ENCODE measurements at places on chromosomes 3 and 15.
A peak's percentile ranks its signal among the peaks of the same experiment; 100 is the strongest.

GRCh38 chr3:157469561-157470294 is 33.1 kb downstream of the PTX3 start:
- DNase-seq, result no peak

DNA sequence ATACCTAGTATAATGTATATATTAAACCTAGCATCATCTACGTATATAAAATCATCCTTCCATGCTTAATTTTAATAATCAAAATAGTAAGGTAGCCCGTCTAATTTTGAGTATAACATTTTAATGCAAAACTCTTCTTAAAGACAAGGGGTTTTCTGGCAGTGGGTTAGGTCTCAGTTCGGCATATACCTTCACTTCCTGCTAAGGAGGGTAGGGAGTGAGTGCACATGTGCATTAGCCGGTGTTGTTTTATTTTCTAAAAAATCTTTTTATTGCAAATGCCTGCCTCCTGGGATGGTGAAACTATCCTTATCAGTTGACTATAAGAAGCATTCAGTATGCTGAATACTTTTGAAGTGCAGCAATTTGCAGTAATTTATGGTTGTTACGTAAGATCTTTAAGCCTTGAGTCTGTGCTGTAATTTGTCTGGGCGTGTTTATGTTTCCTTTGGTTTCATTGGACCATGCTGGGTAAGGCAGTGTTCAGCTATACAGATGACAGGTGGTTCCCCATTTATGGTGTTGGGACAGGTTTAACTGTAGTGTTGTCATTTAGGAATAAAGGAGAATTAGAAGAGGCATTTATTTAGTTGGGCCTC is 11.7 kb downstream of the ARHGEF26 start:
- DNase-seq, result no peak

- no peak for DNase-seq
These were observed 92.0 kb upstream of the TPM1 start for GRCh38 chr15:62950462-62950931.

GRCh38 chr3:32733631-32734229 is 48.7 kb downstream of the CNOT10 start:
- no peak for DNase-seq

- DNase-seq, result no peak
These were observed 56.4 kb upstream of the ARRDC4 start for GRCh38 chr15:97903971-97904572.

DNA sequence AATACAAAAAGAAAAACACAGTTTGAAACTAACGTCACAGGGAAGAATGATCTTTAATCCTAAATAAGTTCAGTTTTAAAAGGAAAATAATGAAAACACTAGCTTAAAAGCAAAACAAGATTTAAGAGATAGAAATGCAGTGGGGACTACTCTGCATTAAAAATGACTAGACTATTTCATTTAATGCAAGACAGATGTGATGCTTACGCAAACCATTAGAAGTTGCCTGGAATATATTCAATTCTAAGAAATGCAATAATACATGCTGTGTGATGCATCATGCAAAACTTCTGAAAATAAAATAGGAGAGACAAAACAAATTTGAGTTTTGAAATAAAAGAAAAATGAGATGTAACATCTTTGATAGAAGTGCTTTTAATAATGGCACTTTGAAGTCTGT is 97.6 kb upstream of the STRIT1 start:
- DNase-seq, result no peak

GRCh38 chr3:13144163-13145023 is 71.2 kb upstream of the IQSEC1 start:
- no peak for DNase-seq

- DNase-seq, result no peak
These were observed 13.3 kb upstream of the CFAP44 start for GRCh38 chr3:113454630-113455029.

DNA sequence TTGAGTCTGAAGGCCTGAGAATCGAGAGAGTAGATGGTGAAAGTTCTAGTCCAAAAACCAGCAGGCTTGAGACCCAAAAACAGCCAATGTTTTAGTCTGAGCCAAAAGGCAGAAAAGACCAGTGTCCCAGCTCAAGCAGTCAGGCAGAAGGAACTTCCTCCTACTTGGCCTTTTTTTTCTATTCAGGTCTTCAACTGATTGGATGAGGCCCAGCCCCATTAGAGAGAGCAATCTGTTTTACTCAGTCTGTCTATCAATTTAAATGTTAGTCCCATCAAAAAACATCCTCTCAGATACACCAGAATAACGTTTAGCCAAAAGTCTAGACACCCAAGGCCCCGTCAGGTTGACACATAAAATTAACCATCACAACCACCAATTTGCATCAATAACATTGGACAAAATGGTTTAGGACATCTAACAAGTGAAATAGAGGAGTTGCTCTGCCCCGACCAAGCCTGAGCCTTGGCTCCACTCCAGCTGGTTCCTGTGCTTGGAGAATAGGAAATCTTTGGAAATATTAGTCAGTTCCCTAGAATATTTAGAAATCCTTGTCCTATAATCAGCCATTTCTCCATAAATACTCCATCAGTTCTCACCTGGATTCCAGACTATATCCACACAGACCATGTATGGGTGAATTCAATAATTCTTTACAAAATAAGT is 51.4 kb upstream of the LIPC start:
- no peak for DNase-seq

DNA sequence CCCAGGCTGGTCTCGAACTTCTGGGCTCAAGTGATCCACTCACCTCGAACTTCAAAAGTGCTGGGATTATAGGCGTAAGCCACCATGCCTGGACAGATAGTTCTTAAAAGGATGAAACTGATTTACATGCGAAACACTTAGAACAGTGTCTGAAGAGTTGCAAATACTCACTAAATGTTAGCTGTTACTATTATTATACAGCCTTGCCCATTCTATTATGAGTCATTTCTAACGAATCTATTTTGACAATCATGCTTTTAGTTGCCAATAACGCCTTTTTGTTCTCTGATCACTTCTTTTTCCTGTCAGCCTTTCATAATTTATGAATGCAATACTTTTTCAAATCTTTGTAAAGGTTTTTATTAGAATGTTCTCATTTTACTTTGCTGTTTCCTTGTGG is 112.7 kb downstream of the SNRK start:
- DNase-seq, result no peak

DNA sequence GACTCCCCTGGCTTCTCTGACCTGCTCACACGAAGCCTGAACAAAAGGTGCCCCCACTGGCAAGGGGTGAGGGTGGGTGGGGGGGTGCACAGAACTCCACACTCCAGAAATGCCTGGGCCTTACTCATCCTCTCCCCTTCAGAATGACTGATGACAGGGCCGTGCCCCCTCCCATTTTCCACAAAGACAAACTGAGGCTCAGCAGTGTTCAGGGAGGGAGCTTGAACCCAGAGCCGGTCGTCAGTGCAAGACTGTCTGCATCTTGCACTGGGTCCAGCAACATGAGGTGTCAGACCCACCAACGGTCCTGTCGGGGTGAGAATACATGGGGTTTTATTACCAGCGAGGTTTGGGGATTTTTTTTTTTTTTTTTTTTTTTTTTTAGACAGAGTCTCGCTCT is 15.3 kb downstream of the IGDCC3 start:
- no peak for DNase-seq

DNA sequence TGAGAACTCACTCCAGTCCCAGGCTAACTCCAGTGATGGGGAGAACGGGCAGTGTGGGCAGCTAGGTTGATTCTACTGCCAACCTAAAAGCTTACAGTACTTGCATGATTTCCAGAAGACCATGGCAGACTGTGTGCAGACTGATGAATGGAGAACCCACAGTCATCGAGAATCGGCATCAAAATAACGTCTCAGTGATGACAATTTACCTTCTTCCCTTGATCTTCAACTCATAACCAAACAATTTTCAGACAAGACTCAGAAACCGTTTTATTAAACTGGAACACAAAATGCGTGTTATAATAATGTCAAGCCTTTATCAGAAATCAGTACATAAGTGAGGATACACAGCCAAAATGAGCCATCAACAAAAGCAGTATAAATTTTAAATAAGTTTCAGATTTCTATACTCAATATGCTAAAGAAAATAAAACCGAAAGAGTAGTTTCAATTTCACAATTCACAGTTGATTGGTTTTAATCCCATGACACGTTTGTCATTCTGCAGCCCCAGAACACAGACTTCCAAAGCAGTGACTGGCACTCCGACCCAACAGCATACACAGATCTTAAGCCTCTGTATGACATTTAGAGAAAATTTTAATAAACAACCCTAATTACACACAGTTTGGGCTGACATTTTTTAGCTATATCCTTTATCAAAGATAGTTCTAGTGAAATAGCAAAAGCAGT is 54.5 kb downstream of the ZMAT3 start:
- DNase-seq, result no peak

GRCh38 chr3:45095916-45096526 is 50.2 kb downstream of the CDCP1 start:
- no peak for DNase-seq

DNA sequence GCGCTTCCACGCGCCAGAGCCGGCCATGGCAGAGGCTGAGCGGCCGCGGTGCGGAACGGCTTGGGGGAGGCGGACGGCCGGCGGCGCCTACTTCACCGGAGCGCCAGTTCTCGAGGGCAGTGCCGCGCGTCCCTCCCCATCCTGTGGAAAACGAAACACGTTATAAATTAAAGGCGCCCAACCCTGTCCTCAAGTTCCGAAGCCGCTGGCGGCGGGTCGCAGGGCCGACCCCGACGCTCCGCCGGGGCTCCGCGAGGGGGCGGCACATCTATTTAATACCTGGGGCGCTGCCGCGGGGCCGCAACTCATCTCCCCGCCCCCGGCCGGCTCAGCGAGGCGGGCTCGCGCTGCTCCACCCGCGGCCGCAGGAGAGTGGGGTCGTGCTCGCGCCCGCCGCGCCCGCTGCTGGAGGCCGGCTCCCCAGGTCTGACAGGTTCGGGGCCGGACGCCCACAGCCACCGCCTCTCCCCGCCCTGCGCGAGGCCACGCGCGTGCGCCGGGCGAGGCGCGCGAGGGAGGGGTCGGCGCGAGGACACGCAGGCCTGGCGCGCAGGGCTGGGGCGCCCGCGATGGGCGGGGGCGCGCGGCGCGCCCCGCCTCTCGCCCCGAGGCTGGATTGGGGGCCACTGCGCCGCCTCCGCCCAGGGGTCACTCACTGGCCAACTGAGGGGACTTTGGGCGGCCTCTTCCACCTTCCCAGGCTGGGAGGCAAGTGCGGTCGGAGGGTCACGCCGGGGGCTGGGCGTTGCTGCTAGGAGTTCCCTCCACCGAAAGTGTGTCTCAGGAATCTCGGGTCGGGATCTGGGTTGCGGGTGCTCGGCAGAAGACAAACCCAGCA is at the start of gene SLC30A4:
Gene SLC30A4 (minus strand): TSS at position 428 of the 838 bp plus-strand sequence. CDS start 401 bp downstream, at position 27.
- peak; percentile 44 for DNase-seq

DNA sequence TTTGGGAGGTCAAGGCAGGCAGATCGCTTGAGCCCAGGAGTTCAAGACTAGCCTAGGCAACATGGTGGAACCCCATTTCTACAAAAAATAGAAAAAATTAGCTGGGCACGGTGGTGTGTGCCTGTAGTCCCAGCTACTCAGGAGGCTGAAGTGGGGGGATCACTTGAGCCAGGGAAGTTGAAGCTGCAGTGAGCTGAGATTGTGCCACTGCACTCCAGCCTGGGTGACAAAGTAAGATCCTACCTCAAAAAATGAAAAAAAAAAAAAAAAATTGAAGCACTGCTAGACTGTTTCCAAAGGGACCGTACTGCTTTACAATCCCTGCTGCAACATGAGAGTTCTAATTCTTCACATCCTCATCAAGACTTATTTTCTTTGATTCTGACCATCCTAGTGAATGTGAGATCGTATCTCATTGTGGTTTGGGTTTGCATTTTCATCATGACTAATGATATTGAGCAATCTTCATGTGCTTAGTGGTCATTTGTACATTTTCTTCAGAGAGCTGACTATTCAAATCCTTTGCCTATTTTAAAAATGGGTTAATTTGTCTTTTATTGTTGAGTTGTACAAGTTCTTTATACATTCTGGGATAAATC is 10.8 kb downstream of the CMTM8 start:
- DNase-seq, result no peak

DNA sequence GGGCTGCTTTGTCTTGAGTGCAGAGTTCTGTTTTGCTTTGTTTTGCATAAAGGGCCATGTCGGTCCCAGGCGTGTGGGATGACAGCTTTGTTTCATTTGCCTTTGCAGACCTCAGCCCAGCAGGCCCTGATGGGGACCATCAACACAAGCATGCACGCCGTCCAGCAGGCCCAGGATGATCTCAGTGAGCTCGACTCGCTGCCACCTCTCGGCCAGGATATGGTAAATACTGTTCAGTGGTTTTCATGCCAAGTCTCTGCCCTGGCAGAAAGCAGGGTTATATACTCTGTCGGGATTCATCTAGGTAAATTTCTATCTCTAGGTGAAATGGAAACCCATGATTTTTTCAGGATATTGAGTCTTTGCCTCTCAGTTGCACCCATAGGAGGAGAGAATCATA is 343.9 kb upstream of the TPM1 start:
- no peak for DNase-seq

DNA sequence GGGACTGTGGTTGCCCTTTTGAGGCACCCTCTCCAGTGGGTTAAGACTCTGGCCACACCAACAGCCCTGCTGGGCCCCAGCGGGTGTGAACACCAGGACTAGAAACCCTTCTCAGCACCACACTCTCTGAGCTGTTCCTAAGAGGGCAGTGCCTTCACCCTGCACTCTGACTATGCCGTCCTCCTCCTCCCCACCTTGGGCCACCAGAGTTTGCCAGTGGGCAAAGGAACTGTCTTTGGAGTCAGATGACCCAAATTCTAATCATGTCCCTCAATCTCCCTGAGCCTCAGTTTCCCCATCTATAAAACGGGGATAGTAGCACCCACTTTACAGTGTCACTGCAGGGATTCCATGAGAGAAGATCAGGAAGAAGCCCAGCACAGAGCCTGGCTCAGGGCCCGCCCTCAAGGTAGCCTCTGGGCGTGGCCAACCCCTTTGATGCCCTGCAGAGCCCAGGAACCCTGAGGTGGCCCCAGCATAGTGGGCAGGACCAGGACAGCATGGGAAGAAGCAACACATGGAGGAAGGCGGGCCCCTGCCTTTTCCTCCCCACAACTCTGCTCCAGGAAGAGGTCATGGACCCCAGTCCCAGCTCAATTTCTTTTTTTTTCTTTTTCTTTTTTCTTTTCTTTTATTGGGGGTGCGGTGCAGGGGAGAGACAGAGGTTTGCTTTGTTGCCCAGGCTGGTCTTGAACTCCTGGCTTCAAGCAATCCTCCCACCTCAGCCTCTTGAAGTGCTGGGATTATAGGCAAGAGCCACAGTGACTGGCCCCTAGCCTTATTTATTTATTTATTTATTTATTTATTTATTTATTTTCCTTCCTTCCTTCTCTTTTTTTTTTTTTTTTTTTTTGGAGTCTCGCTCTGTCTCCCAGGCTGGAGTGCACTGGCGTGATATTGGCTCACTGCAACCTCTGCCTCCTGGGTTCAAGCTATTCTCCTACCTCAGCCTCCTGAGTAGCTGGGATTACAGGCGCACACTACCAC is 115.7 kb upstream of the LINGO1 start:
- no peak for DNase-seq
